ENCODE measurements at places on chromosomes 13 and 19.

DNA sequence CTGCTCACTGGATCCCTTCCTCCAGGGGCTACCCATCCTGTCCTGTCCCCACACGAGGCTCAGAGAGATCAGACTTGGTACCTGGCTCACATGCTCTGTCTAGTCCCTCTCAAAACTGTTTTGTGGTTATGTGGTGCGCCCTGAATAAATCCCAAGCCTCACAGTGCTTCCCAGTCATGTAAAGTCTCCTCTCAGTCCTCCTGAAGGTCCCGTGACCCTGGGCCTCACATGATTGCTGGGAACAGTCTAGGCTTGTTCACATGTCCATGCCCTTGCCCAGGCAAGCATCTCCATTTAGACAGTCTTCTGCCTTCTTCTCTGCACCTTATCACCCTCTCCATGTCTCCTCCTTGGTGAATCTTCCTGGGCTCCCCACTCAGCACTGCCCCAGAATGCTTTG lies 36.0 kb upstream of the POU2F2 start:
- no peak for DNase-seq

GRCh38 chr13:109180905-109181425 lies 551.6 kb downstream of the MYO16 start:
- no peak for DNase-seq

DNA sequence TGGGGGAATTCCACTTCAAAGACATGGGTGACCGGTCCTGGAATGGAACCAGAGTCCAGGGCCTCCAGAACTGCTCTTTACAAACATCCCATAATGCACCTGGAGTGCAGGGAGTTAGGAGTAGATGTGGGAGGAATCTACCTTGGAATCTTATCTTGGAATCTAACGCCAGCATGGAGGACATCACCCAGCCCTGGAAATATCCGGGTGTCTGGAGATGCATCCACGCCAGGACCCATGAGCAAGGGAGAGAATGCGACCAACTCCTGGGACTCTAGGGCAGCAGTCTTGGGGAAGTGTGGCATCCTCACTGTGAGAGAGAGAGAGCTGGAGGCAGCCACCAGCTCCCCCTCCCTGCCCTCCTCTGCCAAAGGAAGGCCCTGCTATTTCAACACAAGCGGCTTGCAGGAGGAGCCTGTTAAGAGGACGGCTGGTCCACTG lies 211.8 kb downstream of the UQCRFS1 start:
- DNase-seq: no peak

GRCh38 chr13:21330126-21330861 lies 128.8 kb downstream of the ZDHHC20 start:
- no peak for DNase-seq

DNA sequence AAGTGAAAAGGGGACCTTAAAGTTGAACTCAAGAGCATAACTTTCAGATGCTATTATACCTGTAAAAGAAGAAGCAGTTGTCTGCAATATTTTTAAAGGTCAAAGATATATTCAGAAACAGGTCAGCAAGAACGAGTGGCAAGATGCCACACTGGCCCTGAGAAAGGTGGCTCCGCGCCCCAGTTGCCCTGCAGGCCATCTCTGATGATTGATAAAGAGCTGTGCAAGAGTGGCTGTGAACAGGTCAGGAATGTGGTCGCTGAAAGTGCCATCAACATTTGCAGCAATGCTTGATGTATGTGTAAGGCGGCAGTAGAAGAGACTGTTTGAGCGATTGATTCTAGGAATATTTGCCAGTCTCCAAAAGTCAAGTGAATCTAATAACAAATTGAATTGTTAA lies 664.2 kb upstream of the SLC10A2 start:
- no peak for DNase-seq

DNA sequence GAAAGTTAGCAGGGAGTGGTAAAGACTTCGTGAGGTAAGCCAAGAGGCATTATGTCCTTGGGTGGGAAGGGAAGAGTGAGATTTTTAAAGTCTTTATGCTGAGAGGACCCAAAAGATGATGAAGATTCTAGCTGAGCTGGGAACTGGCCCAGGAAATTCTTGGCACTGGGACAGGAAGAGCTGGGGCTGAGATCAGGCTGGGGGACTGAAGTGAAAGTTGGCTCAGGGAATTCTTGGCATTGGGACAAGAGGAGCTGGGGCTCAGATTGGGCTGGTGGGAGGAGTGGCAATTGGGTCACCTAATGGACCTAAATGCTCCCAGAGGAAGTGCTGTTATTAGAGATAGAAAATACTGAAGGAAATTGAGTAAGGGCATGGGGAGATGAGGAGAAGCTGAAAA lies 8.8 kb downstream of the SCEL start:
- DNase-seq: no peak

DNA sequence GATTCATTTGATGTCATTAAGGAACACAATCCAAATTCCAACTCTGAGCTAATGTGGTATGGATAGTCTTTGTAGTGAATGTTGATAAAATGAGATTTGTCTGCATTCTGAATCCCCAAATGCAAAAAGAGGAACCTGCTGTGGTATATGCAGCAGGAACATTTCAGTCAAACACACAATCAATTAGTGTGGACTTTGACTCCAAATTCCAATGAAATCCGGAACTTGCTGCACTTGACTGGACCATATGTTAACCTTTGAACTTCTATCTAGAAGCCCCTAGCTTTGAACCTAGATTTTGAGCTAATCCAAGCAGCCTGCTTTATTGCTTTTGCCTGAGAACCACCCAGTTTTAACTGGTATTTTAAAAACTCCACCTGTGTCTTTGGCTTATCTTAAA lies 341.3 kb downstream of the SPRY2 start:
- no peak for DNase-seq

DNA sequence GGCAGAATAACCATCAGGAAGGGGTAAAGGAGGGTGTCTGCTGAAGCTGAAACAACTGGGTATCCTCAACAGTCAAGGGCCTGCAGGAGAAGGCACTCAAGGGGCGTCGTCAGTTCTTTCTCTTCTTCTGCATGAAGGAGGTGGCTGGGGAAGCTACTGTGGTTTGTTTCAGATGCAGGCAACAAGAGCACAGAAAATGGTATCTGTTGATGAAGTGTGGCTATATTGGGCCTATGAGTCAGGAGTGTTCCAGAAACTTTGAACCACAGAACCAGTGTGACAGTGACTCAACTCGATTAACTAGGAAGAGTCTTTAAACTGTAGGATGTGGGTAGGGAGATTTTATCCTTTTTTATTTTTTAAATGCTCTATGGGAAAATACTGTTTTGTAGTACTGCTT lies 686.3 kb downstream of the FGF9 start:
- DNase-seq: no peak

DNA sequence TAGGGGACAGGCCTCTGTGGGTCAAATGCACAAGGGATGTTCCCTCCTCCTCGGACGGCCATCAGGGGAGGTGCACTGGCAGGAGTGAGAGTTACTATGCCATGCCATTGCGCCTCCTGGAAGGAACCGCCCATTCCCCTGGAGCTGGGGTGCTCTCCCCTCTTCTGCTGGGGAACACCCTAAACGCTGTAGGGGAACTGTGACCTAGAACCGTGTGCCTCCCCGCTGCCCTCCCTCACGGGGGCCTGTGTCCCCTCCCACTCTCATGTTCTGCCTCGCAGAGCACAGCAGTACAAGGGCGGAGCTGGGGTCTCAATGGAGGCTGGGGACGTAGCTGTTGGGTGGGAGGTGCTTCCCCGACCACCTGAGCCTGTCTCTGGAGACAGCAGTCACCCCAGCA lies 17.2 kb upstream of the CRTC1 start:
- no peak for DNase-seq

GRCh38 chr19:29266001-29266400 lies 53.0 kb upstream of the UQCRFS1 start:
- DNase-seq: no peak

DNA sequence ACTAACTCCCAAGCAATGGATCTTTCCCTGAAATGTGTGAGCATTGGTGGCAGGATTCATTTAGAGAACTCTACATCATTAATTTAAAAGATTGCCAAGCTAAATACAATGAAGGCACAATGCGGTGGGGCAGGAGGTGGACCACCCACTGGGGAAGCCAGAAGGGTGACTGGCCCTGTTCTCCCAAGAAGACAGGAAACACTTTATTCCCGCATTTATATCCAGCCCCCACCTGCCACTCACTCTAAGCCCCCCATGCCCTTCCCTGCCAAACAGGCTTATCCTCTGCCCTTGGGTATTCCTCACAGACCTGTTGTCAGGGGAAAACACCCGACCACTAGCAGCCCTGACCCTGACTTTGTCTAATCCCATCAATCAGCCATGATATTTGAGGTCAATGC lies 189.1 kb upstream of the UBL3 start:
- DNase-seq: no peak

DNA sequence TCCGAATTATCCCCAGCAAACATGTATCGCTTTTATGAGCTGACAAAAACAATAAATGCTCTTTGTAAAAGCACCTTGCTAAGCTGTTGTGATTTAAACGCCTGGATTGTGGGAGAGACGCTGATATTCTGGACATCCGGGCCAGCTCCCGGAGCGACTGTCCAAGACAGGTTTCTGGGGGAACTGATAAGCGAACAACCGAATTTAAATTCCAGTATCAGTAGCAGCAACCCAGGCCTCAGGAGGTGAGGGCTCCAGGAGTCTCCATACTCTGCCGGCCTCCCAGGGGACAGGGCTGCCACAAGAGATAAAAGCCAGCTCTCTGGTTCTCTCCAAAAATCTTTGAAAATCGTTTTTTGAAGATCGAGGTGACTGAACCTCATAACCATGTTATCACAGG lies 50.3 kb upstream of the VSTM2B start:
- DNase-seq: no peak

GRCh38 chr13:114315074-114315785 lies 927 bp downstream of the CHAMP1 start:
- DNase-seq: no peak

DNA sequence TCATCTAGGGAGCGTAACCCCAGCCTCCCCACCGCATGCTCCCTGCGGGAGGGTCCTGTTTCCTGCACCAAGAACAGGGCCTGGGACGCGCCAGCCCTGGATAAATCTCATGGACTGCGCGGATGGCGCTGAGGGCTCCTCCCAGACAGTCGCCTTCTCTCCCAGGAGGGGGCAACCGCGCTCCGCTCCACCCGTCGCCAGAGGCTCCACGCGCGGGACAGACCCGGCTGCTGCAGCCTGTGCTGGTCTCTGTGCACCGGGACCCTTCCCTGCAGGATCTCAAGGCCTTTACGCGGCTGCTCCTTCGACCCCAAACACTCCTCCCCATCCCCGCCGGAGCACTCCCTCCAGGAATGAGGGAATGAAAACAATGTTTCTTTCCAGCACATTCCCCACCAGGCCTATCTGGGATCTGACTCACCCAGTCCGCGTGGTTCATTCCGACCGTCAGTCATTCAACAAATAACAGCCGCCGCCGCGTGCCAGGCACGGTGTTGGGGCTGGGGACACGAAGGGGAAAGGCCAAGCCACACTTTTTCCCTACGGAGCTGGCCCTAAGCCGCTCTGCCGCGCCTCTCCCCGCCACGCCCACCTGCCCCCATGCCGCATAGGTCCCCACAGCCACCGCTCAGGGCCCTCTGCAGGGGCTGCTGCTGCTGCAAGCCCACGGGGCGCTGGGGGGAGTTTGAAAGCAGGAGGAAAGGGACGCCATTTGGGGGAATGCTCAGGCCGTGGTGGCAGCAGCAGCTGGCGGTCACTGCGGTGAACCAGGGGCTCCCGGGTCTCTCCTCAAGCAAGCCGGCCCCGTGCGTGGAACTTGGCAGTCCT lies 6.0 kb downstream of the PNMA8B start:
- no peak for DNase-seq

GRCh38 chr19:13408889-13409518 lies 97.3 kb downstream of the CACNA1A start:
- no peak for DNase-seq

DNA sequence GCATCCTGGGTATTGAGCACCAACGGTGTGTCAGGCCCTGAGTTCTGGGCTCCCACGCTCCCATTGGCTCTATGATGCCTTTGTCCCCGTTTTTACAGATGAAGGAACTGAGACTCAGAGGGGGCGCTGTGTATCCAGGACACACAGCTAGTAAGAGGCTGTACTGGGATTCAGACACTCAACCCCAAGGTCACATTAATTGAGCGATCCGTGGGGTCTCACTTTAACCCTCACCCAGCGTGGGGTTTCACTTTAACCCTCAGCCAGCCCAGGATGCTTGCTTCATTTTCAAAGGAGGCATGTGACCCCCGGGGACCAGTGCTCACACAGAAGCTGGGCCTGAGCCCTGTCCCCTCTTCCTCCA lies 42.6 kb downstream of the CYP4F22 start:
- no peak for DNase-seq

DNA sequence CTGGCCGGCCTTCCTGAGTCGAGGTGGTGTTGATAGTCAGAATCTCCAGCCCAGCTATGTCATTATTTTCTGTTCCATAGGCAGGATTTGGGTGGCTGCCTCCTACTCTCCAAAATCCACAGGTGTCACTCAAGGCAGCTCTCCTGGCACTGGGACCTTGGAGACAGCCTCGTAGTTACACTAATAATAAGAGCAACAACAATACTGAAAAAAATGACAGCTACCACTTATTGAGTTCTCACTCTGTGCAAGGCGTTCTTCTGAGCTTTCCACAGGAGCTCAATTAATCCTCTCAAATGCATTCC lies 12.2 kb upstream of the KLK12 start:
- DNase-seq: no peak

GRCh38 chr13:33279414-33280278 lies 5.9 kb downstream of the STARD13 start:
- no peak for DNase-seq

GRCh38 chr13:21683034-21683733 lies 12.3 kb downstream of the FGF9 start:
- DNase-seq: no peak

- DNase-seq: no peak
Measured at GRCh38 chr13:44895953-44896335, 93.3 kb downstream of the NUFIP1 start.

DNA sequence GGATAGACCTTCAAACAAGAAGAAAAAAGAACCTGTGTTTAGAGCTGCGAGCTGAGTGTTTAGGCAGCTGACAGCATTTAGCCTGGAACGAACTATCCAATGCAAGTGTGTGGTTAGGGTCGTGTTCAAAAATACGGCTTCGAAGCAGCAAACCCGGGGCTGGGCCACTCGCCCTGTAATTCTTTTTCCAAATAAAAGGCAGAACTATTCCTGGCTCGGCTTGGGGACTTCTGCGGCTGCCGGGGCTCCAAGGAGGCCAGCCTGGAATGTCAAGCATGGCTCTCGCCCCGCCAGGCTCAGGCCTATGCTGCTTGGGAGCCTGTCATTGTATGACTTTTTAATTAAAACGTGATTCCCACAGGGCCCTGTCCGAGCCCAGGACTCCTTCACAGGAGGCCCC lies 51.7 kb upstream of the KLF2 start:
- no peak for DNase-seq

DNA sequence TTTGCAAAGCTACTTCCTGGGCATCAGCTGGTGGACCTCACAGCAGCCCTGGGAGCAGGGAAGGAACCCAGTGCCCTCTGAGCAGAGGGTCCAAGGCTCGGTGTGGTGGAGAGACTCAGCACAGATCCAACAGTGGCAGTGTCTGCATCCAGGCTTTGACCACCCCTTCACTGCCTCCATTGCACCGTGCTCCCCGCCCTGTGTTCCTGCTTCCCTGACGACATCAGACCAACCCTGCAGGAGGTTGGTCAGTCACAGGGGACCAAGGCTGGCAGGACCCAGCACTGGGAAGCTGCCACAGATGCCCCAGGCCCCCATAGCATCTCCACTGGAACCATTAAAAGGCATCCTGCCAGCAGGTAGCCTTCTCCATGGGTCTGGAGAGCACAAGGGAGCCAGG lies 7.8 kb upstream of the VSTM2B start:
- no peak for DNase-seq

- no peak for DNase-seq
Measured at GRCh38 chr13:101681834-101682233, 229.4 kb downstream of the ITGBL1 start.

GRCh38 chr19:13796301-13797057 lies 1.2 kb downstream of the ZSWIM4 start:
- peak; percentile 57 for DNase-seq

- DNase-seq: no peak
Measured at GRCh38 chr13:104021806-104022397, 955.7 kb upstream of the SLC10A2 start.

All from bone marrow (tissue), 2 donors.